ENCODE measurements at places on chromosomes 7 and 10.

DNA sequence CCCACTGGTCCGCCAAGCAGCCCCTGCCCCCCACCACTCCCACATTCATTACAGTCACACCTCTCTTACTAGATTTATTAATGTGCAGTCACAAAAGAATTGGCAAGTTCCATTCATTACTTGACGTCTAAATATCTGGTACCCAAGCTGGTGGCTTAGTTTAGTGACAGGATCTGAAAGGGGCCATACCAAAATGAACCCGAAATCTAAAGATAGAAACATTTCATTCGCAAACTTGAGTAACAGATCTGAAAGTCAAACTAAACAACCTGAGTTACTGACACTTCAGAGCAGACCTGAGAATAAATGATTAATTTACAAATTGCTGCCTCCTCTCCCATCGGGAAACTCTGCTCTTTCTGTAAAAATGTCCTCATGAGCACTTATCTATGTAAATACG is 53.4 kb downstream of the TNS3 start:
- no peak for DNase-seq

GRCh38 chr10:4136121-4136520 is 351.1 kb upstream of the KLF6 start:
- DNase-seq = no peak

DNA sequence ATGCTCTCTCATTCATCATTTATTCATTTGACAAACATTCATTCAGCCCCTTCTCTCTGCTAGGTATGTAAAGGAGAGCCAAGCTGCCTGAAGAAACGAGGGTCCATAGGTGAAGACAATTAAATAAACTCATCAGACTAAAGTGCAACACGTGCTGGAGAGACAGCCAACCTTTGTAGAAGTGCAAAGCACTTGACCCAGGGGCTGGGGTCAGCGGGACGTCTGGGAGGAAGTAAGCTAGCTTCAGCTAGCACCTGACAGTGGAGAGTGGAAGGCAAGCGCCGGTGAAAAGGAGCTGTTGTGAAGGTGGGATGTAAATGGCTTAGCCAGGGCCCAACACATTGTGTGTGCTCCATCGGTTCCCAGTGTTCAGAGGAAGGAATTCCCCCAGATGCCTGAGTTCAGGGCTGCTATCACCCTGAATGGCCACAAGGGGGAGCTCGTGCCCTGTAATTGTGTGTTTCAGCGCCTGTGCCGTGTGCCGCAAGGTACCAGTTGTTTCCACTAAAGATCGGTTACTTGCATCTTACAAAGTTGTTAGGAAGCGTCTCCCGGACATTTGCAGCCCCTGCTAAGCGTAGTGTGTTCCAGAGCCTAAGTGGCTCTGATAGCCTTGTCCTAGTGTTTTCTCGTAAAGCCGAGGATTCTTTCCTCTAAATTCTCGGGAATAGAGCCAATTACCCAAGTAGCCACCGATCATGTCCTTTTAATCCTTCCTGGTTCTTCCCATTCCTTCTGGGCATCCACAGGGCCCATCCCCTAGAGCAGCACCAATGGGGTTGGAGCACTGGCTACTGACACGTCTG is 30.6 kb downstream of the TLX1 start:
- peak; percentile 67 for DNase-seq

GRCh38 chr7:35647171-35647574 is 47.8 kb downstream of the HERPUD2 start:
- DNase-seq = no peak

GRCh38 chr10:122206471-122207065 is 64.5 kb upstream of the BTBD16 start:
- DNase-seq = no peak

DNA sequence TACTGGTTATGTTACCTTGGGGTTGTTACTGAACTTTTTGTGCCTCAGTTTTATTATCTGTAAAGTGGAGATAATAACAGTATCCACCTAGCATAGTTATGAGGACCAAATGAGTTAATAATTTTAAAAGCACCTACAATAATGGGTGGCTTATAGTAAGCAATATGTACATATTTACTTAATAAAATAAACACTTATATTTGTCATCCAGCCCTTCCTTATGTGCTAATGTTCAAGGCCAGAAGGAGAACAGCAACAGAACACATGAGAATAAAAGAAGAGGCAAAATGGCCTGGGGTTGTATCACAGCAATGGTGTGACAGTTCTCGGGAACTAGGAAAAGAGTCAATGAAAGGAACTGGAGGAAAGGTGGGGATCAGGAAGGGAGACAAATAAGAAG is 255.4 kb upstream of the LRGUK start:
- DNase-seq = no peak

DNA sequence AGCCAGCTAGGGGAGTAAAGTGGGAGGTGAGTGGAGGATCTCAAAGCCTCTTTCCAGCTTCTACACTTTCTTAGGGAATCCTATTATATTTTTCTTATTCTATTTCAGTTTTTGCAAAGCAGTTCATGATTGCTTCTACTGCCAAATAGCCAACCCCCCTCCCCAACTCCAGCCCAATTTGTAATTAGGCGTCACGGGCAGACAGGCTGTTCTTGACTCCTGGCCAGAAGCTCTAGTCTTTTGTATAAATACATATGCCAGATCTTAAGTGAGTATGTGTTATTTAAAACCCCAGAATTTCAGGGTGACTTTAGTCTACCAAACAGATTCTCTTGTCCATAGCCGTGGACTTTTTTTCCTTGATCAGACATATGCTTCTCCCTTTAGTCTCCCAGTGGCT is 255.2 kb downstream of the BUB3 start:
- DNase-seq = no peak

- DNase-seq = no peak
Observed at GRCh38 chr10:61906562-61906901, 5.0 kb downstream of the ARID5B start.

DNA sequence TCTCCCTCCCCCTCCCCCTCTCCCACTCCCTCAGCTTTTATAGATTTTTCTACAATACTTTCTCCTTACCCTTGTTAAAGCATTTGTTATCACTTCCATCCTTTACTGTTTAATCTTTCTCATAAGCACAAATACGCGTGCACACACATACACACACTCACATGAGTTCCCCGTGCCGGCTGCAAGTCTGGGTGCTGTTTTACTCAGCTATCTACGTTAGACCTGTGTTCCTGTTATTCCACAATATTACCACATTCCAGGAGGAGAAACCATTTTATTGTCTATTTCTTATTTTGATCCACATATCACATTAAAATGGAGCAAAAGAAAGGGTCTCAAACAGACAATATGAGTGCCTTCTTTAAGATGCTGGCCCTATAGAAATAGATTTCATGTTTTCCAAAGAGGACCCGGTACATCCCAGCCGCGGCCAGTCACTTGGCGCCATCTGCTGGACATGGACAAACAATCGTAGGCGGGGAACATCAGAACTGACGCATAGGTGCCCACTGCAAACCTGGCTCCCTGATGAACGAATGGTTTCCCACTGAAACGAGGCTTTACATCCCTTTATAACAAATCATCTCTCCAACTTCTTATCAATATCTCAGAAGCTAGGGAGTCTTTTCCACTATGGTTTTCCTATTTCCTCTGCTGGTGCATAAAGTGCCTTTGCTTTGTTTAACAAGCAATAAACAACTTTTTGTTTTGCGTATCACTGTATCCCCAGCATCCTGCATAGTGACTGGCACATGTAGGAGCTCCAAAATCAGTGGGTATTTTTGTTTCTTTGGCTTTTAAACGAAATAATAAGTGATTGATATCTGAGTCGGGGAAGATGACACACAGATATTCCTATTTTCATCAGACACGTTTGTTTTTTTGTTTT is 25.2 kb upstream of the OPTN start:
- DNase-seq = no peak

GRCh38 chr10:104037261-104037951 is 48.3 kb downstream of the COL17A1 start:
- DNase-seq = no peak

- no peak for DNase-seq
Observed at GRCh38 chr10:121079226-121079625, 228.1 kb downstream of the WDR11 start.

DNA sequence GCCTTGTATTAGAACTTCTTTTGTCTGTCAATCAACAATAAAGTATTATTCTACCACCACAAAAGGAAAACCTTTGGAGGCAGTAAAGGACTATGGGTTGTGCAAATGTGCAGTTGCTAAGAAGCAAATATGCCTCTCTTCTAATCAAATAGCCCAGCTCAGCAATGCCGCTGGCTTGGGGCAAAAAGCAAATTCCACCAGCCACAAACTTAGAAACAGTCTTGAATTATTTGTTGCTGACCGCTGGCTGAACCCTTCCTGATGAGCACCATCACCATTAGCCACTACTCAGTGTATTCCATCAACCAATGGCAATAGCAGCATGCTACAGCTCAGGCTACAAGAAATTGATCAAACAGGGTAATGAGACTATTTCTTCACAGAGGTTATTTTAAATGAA is 51.0 kb downstream of the SKAP2 start:
- no peak for DNase-seq

DNA sequence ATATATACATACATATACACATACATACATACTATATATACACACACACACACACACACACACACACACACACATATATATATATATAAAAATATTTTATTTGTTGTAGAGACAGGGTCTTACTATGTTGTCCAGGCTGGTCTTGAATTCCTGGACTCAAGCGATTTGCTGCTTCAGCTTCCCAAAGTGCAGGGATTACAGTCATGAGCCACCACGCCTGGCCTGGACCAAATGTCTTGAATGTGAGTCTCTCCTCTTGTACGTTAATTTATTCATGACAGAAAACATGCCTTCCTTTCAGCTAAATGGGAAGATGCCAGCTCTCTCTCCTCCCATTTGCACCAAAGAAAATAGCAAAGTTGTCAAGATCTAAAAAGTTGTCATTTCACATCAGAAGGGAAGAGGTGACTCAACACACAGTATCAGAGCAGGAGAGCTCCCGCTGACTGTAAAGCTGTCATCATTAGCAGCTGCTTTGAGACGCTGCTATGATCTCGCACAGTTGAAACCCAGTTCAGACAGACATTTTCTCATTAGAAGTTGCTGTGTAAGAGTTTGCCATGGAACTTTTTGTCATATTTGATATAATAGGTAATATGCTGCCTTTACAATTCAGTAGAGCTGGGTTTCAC is 224.3 kb downstream of the SFMBT2 start:
- DNase-seq = no peak

DNA sequence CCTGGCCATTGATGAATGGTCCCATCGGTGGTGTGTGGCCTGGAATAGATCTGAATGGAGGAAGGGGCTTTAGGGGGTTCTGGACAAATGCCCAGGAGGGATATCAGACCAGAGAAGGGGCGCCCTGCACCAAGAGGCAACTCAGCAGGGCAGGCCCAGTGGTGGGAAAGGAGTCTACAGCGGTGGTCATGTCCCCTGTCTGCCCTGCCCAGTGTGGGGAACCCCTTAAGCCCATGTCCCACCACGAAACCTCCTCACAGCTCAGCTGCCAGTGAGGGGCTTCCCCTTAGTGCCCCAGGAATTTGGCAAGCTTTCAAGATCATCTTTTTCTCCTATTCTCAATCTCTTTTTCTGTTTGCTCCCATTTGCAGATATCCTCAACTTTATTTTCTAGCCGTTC is 14.1 kb upstream of the CCSER2 start:
- no peak for DNase-seq

- no peak for DNase-seq
Observed at GRCh38 chr7:155453296-155454182, 4.4 kb upstream of the EN2 start.

- peak; percentile 67 for DNase-seq
Observed at GRCh38 chr10:101889256-101890210, 45.9 kb upstream of the KCNIP2 start.

DNA sequence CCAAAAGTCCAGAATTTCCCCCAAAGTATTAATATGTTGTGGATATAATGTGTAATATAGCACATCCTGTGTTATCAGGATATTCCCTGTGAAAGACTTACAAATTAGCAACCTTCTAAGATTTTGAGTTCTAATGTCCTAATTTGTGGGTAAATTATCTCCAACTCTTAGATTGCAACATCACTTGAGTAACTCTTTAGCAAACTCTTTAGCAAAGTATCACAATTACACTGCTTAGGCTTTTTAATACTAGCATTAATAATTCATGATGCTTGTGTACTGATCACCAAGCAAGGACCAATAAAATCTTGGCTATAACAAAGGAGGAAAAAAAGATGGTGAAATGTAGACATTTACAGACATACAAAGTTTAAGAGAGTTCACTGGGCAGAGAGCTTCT is 27.7 kb downstream of the HIP1 start:
- no peak for DNase-seq

GRCh38 chr10:110843031-110843430 is 28.7 kb upstream of the PDCD4 start:
- DNase-seq = peak; percentile 41

DNA sequence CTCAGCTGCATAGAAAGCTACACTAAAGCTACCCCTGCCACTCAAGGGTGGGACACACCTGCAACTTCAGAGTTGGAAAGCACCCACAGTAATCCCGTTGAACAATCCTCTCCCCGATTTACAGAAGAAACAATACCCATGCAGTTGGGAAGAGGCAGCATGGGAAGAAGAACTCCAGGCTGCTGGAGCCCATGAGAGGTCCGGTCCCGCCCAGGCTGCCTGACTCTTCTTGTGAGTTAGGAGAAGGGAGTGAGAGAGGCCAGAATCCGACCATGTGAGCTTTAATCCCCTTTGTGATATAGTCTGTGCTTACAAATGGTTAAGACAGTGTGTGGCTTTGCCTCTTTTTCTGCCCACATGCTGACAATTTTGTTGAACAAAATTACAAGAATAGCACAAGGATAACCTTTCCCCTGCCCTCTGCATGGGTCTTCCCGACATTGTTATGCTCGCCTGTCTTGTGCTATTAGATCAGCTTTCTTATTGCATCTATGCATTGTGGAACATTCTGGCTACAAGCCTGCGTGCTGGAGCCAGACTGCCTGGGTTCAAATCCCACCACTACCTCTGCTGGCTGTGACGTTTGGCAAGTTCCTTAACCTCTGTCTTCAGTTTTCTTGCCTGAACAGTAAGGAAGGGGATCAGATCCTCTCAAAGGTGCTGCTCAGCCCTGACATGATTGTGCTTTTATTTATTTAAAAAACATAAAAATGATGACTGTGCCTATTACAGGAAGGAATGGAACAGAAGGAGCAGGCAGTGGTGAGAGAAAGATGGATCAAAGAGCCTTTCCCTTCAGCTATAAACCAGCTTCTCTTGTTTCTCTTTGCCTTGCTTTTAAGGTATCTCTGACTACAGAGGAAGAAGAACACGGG is 56.0 kb downstream of the BPGM start:
- no peak for DNase-seq

- no peak for DNase-seq
Observed at GRCh38 chr10:43218206-43218950, 48.5 kb downstream of the RASGEF1A start.

DNA sequence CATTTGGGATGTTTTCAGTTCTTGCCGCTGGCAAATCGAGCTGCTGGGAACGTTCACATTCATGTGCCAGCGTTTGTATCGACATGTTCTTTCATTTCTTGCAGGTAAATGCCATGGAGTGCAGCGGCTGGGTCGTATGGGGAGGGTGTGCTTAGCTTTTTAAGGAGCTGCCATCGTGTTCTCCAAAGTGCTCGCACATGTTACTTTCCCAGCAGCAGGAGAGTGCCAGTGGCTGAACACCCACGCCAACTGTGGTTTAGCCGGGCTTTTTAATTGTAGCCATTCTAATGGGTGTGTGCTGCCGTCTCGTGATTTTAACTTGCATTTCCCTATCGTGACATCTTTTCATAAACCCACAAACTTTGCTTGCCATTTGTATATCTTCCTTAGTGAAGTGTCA is 11.6 kb upstream of the BNIP3 start:
- DNase-seq = no peak

Data from activated CD4-positive, alpha-beta T cell treated with anti-CD3 and anti-CD28 coated beads for 4 hours (primary cell).